Adrenal gland (tissue), 19 donors: ENCODE measurements at places on chromosomes 6 and 20. TPM values are rescaled to one million over a fixed set of nuclear protein-coding genes. Genes with fewer than 3 reads are reported as not detected.

GRCh38 chr6:155216312-155217046 lies 47.3 kb upstream of the CLDN20 start:
- no peak for DNase-seq
- H3K27me3 ChIP-seq = no peaks in the 10 kb centered on the region
- H3K4me1 ChIP-seq = no peaks in the 10 kb centered on the region
- no peak overlapping the region for H3K27ac ChIP-seq

GRCh38 chr6:1612299-1612973 lies 2.7 kb downstream of the FOXC1 start:
- H3K27me3 ChIP-seq = peaks cover 39% of the 10 kb centered on the region
- peak overlapping the region; percentile 31 for H3K4me3 ChIP-seq
- no peak for DNase-seq
- peak overlapping the region; percentile 66 for H3K27ac ChIP-seq
- no peaks in the 10 kb centered on the region for H3K36me3 ChIP-seq

DNA sequence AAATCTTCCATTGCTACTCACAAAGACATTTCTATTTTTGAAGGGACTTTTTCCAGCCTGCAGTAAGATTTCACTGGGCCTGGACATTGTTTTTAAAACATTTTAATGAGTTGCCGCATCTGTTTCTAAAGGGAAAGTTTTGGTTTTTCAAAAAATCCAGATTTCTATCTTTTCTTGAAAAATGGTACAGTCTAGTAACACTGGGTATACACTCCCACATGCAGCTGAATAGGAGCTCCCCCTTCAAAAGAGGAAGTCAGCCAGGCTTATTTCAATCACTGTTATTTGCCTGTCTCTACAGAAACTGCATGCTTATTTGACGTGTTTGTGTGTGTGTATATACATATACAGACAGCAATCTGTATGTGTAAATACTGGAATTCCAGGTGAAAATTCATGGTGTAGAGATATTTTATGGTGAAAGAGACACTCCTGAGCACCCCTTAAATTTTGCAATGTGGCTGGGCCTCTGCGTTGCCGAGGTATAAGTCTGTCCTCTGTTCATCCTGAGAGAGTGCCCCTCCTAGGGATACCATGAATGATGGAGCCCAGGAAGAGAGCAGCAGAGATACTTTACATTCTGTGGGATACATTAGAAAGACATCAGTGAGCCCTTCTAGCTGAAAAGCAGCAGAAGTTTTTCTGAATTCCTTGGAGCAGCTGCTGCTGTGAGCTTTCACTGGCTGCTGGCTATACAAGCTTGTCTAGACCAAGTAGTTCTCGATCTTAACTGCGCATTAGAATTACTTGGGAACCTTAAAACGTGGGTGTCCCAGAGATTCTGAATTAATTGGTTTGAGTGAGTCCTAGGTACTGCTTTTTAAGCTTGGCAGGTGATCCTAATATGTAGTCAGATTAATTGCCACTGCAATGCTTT lies 12.0 kb upstream of the ABRACL start:
- H3K27me3 ChIP-seq = peaks cover 4% of the 10 kb centered on the region
- DNase-seq = no peak
- H3K27ac ChIP-seq = no peak overlapping the region
- H3K4me3 ChIP-seq = no peak overlapping the region
- H3K36me3 ChIP-seq = no peaks in the 10 kb centered on the region

- H3K4me3 ChIP-seq = no peak overlapping the region
- no peak for DNase-seq
- no peak overlapping the region for H3K27ac ChIP-seq
- H3K4me1 ChIP-seq = no peaks in the 10 kb centered on the region
- no peaks in the 10 kb centered on the region for H3K36me3 ChIP-seq
- H3K27me3 ChIP-seq = peaks cover 4% of the 10 kb centered on the region
These were observed 18.3 kb downstream of the MARCKS start for GRCh38 chr6:113875470-113875869.

The SLC22A3 gene
- 38.5 TPM for total RNA-seq

DNA sequence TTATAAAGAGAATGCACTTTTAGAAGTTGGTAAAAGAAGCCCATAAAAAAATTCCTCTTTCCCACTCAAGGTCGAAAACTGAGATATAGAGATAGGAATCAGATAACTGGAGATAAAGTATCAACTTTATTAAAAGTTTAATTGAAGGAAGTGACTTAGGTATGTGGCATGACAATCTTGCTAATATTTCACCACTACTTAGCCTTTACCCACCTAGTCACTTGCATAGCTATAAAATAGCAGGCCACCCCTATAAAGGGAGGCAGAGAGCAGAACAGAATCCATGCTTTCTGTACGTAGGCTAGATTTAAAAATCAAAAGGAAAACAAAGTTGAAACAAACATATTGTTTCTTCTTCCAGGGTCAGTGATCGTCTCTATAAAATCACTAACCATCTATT lies 13.2 kb upstream of the TBC1D32 start:
- H3K27ac ChIP-seq = peak overlapping the region; percentile 26
- H3K36me3 ChIP-seq = no peaks in the 10 kb centered on the region
- H3K4me3 ChIP-seq = peak overlapping the region; percentile 21
- DNase-seq = no peak
- H3K27me3 ChIP-seq = no peaks in the 10 kb centered on the region

DNA sequence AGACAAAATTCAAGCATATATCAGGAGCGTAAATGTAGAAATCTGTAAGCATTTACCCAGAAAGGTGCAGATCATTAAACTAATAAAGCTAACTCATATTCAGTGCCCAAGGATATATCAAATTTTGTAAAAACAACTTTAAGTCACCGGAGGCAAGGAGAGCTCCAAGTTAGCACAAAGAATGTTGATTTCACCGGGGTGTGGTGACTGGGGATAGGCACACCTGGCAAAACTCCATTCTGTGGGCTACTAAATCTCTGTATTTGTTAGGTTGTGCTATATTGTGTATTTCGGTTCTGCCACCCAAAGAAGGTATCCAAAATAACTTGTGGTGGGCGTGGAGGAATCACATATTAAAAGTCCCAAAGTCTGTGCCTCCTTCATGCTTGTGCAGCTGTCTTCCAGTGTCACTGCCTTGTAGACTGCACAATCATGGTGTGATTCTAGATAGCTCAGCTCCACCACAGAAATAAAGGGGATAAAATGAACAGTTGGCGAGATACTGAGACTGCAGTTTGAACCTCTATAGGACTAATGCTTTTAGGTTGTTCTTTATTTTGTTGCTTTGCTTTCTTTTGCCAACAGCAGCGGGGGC lies 111.6 kb downstream of the GMDS start:
- no peaks in the 10 kb centered on the region for H3K36me3 ChIP-seq
- no peak overlapping the region for H3K27ac ChIP-seq
- no peak overlapping the region for H3K4me3 ChIP-seq
- no peaks in the 10 kb centered on the region for H3K27me3 ChIP-seq
- DNase-seq = no peak
- no peaks in the 10 kb centered on the region for H3K4me1 ChIP-seq

- no peak for DNase-seq
- peak overlapping the region; percentile 47 for H3K27ac ChIP-seq
- no peak overlapping the region for H3K4me3 ChIP-seq
- H3K4me1 ChIP-seq = no peaks in the 10 kb centered on the region
These were observed 52.3 kb downstream of the MOCS1 start for GRCh38 chr6:39881851-39882530.

The C20orf202 gene
- total RNA-seq = 0.33 TPM

DNA sequence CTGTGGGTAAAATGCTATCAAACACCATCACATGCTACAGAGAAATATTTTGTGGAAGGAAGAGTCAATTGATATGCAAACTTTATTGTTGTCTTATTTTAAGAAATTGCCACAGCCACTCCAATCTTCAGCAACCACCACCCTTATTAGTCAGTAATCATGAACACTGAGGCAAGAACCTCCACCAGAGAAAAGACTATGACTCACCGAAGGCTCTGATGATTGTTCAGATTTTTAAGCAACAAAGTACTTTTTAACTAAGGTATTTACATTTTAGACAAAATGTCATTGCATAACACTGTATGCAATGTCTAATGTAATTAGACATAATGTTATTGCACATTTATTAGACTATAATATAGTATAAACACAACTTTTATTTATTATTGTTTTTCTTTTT lies 26.2 kb upstream of the MMP24 start:
- H3K36me3 ChIP-seq = no peaks in the 10 kb centered on the region
- peak overlapping the region; percentile 9 for H3K27ac ChIP-seq
- H3K4me1 ChIP-seq = no peaks in the 10 kb centered on the region
- no peaks in the 10 kb centered on the region for H3K27me3 ChIP-seq

The MDN1 gene
- total RNA-seq = 29.6 TPM

DNA sequence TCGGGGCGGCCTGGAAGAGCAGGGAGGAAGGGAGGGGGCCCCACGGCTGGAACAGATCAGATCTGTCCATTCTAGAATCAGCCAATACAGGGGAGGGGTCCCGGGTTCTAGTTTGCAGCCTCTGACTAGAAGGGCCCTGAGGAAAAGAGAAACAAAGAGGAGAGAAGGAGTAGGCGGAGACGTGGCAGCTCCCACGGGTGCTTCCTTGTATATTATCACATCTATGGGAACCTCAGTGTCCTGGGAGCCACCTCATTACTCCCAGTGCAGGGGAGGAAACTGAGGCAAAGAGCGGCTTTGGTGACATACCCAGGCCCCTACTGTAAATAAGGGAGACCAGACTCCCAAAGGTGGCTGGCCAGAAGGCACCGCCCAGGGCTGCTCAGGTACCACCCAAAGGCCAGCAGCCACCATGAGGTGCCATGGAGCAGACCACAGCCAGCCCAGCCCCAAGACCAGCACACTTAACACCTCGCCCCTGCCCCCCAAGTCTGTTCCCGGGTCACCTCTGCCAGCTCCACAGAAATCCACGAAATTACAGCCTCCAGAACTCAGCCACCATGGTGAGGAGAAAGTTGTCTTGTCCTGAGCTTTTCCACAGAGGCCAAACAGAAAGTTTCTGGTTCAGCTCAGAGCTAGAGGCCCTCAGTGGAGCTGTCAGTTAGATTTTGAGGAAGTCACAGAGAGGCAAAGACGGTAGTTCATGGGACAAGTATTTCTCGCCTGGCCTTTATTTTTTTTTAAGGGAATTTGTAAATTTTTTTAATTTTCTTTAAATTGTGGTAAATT lies 2.1 kb downstream of the ZC3H12D start:
- H3K4me1 ChIP-seq = no peaks in the 10 kb centered on the region
- DNase-seq = no peak
- H3K27ac ChIP-seq = peak overlapping the region; percentile 54
- no peak overlapping the region for H3K4me3 ChIP-seq
- no peaks in the 10 kb centered on the region for H3K27me3 ChIP-seq
- no peaks in the 10 kb centered on the region for H3K36me3 ChIP-seq

GRCh38 chr6:154479351-154479769 lies 31.1 kb downstream of the CNKSR3 start:
- no peak overlapping the region for H3K27ac ChIP-seq
- no peaks in the 10 kb centered on the region for H3K36me3 ChIP-seq
- no peaks in the 10 kb centered on the region for H3K4me1 ChIP-seq
- no peaks in the 10 kb centered on the region for H3K27me3 ChIP-seq
- DNase-seq = no peak

- H3K27me3 ChIP-seq = no peaks in the 10 kb centered on the region
- DNase-seq = peak; percentile 60
- peaks cover 19% of the 10 kb centered on the region for H3K4me1 ChIP-seq
- no peaks in the 10 kb centered on the region for H3K36me3 ChIP-seq
- H3K4me3 ChIP-seq = peak overlapping the region; percentile 88
- peak overlapping the region; percentile 85 for H3K27ac ChIP-seq
These were observed 771 bp downstream of the ARFRP1 start for GRCh38 chr20:63706852-63707557.

GRCh38 chr6:115582386-115582785 lies 478.3 kb downstream of the FRK start:
- no peak for DNase-seq
- no peak overlapping the region for H3K27ac ChIP-seq
- H3K36me3 ChIP-seq = no peaks in the 10 kb centered on the region
- H3K27me3 ChIP-seq = no peaks in the 10 kb centered on the region
- H3K4me3 ChIP-seq = no peak overlapping the region

GRCh38 chr6:116941727-116942126 lies 64.7 kb downstream of the RFX6 start:
- no peak overlapping the region for H3K27ac ChIP-seq
- H3K4me3 ChIP-seq = no peak overlapping the region
- no peaks in the 10 kb centered on the region for H3K36me3 ChIP-seq
- no peak for DNase-seq

The WFDC10B gene
- not detected for total RNA-seq

The FKBP1A gene
- 250 TPM for total RNA-seq

DNA sequence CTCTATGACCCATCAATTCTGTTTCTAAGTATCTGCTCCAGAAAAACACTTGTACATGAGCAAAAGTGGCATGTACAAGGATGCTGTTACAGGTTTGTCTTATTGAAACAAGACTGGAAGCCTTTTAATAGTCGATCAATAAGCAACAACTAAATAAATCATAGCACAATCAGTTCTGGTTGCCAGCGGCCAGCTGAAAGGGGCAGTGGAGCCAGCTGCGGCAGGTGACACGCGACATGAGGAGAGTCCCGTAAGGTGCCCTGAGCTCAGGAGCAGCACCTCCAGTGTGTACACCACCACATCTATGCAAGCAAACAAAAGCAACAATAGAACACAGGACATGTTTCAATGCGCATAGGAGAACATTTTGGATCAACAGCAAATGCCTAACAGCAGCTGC lies 20.7 kb upstream of the NNAT start:
- no peak overlapping the region for H3K27ac ChIP-seq
- no peaks in the 10 kb centered on the region for H3K36me3 ChIP-seq
- H3K27me3 ChIP-seq = no peaks in the 10 kb centered on the region

- no peaks in the 10 kb centered on the region for H3K36me3 ChIP-seq
- no peaks in the 10 kb centered on the region for H3K4me1 ChIP-seq
- DNase-seq = no peak
- no peak overlapping the region for H3K27ac ChIP-seq
- no peaks in the 10 kb centered on the region for H3K27me3 ChIP-seq
- H3K4me3 ChIP-seq = no peak overlapping the region
These were observed 20.2 kb downstream of the ZBTB46 start for GRCh38 chr20:63810730-63811490.
